ENCODE measurements at places on chromosomes 2 and 18. TPM values are rescaled to one million over a fixed set of nuclear protein-coding genes. Genes with fewer than 3 reads are reported as not detected.

GRCh38 chr2:226772389-226773179 is 27.0 kb downstream of the IRS1 start:
- no peak for DNase-seq

Gene SNORC
- total RNA-seq = 3.0 TPM

Gene DLGAP1
- 11.5 TPM for total RNA-seq

GRCh38 chr18:79479116-79479760 is 83.5 kb downstream of the NFATC1 start:
- DNase-seq = no peak

Gene SERPINB4
- total RNA-seq = not detected

- no peak for DNase-seq
These were observed 371.3 kb downstream of the SLC4A3 start for GRCh38 chr2:219998714-219999227.

- DNase-seq = no peak
These were observed 147.1 kb upstream of the OTOS start for GRCh38 chr2:240287496-240288086.

DNA sequence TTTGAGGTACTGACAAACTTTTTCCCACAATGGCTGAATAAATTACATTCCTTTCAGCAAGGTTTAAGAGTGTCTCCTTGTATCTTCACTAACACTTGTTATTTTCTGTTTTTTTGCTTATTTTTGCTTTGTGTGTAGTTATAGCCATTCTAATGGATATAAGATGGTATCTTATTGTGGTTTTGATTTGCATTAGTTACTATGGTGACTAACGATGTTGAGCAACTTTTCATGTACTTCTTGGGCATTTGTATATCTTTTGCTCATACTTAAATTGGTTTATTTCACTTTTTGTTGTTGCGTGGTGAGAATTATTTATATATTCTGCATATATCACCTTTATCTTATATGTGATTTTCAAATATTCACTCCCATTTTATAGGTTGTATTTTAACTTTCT is 79.9 kb upstream of the FSIP2 start:
- DNase-seq = no peak

DNA sequence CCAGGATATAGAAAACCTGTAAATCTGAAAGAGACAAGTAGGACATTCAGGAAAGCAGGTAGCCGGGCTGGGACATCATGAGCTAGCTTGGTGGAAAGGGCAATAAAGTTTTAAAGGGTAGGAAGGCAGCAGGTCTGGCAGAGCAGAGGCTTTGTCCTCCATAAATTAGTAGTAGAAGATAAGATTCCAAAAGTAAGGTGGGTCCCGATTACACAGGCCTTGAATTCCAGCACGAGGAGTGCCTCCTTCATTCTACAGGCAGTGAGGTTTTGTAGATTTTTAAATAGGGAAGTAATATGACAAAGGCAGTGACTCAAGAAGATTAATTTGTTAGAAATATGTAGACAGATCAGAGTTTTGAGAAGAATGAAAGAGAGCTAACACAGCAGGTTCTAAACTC is 160.7 kb downstream of the DTNB start:
- DNase-seq = no peak

Gene MDH1B
- 2.0 TPM for total RNA-seq

Gene GALNT13
- 7.4 TPM for total RNA-seq

Gene TFPI
- 7.0 TPM for total RNA-seq

- DNase-seq = no peak
These were observed 286.8 kb downstream of the RAD51AP2 start for GRCh38 chr2:17231394-17231965.

Measured in neural crest cell (in vitro differentiated cells).